Amniotic epithelial cell (primary cell): ENCODE measurements at places on chromosomes 1 and 21.

DNA sequence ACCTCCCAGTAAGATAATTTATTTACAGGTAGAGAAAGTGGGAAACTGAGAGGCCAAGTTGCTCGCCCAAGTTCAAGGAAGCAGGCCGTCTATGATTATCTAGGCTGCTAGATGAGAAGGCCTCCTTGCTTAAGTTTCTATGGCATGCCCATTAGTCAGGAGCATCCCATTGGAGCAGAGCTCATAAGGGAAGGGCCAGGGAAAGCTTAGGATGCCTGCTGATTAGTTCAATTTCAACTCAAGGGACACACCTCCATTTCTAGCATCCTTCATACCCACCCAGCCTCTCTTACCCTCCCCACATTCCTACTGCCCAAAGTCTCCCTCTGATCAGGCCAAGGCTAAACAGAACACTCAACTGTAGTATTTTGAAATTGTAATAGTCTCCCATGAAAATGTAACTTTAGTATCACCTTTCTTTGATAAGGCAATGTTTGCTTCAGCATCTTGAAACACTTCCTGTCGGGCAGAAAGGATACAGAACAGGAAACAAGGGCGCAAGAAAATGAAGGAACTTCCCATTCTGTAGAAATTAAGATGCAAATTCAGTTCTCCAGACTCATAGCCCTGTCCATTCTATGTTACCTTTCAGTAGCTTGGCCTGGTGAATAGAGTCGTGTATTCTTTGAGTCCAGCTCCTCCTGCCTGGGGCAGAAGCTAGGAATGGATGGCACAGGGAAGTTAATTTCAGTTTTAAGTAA is 46.3 kb upstream of the TARBP1 start:
- DNase-seq, result no peak

DNA sequence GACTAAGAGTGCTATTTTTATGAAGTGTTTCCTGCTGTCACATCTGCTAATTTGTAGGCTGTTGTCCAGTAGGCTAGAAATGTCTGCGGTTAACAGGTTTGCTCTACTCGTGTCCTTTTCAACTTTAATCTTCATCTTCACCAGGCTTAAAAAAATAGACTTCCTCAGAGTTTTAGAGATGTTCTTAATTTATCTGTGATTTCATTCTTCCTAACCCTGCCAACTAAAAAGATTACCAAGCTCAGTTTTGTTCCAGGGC is 66.8 kb downstream of the SASS6 start:
- DNase-seq, result no peak

DNA sequence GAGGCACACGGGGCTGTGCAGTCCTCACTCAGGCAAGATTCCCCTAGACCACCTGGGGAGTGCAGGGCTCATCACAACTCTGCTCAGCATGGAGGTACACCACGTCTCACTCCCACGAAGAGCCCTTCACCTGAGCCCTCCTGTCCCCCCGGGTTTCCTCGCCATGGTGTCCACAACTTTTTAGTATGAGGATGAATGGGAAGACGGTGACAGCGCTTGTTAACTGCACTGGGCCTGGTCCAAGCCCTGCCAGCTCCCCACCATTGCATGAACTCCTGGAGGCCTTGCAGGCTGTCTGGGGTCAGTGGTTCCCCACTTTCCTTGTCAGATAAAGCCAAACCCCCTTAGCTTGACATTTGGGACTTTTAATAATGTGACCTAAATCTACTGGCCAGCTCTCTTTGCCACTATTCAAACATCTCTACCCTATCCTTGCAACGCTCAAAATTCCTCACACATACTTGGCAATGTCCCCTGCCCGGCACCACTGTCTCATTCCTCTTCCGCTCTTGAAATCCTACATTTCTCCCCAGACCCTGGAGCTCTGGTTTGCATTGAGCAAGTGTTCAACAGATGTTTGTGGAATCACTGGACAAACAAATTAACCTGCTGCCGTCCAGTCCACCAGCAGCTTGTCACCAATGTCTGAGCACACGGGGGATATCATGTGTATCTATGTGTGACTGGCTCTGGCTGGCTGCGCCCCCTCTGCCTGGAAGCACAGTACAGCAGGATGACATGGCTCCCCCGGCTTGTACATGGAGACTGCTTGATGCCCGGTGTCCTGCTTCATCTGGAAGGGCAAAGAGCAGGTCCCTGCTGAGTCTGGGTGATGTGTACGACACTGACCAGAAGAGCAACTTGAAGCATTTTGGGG is 11.2 kb downstream of the TMEM9 start:
- no peak for DNase-seq

DNA sequence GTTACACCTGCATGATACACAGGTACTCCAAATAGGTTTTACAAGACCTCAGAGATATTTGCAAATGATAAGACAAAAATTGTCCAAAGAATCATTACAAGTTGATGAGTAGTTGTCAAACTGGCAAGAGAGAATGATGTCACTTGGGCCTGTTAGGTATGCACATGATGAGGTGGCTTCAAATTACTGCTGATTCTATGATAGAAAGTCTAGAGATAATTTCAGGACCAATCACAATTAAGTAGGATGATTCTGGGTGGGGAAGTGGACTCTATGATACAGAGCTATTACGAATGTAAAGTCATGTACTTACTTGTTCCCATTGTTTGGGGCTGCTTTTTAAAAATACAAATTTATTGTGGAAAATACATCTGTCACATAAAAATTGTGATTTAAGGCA is 5.2 kb upstream of the SPRR1B start:
- DNase-seq, result no peak

GRCh38 chr1:86823821-86824500 is 90.0 kb downstream of the SELENOF start:
- DNase-seq, result no peak

DNA sequence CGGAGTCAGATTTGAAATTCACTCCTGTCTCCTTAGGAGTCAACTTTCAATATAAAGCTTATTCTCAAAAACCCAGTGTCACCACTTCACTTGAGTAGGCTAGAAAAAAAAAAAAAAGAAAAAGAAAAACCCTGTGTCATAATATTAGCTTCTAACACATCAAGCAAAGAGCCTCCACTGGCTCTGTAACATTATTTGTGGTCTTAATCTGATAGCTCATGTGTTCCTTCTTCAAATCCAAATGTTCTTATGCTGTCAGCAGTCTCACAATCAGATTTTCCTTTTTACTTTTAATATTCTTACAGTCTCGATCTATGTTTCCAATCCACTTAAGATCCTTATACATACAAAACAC is 26.1 kb upstream of the PSMG1 start:
- no peak for DNase-seq

GRCh38 chr1:202685641-202686040 is 24.6 kb downstream of the SYT2 start:
- DNase-seq, result no peak

GRCh38 chr1:151661751-151662150 is 49.9 kb downstream of the SNX27 start:
- no peak for DNase-seq

DNA sequence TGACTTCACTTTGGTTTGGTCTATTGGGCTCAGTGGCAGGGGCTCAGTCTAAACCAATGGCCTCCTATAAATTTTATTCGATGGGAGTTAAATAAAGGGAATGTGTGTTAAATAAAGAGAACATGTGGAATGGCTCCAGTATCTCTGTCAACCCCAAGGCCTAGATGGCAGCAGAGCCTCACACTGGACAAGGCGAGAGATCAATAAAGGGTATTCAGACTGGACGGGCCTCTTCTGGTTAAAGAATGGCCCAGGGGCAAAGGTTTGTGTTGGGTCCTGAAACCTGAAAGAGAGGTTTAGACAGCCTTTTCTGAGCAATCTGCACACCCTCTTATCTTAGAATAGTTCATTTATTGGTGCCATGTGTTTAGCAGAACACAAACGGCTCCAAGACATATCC is 34.7 kb downstream of the SH3BP5L start:
- no peak for DNase-seq

DNA sequence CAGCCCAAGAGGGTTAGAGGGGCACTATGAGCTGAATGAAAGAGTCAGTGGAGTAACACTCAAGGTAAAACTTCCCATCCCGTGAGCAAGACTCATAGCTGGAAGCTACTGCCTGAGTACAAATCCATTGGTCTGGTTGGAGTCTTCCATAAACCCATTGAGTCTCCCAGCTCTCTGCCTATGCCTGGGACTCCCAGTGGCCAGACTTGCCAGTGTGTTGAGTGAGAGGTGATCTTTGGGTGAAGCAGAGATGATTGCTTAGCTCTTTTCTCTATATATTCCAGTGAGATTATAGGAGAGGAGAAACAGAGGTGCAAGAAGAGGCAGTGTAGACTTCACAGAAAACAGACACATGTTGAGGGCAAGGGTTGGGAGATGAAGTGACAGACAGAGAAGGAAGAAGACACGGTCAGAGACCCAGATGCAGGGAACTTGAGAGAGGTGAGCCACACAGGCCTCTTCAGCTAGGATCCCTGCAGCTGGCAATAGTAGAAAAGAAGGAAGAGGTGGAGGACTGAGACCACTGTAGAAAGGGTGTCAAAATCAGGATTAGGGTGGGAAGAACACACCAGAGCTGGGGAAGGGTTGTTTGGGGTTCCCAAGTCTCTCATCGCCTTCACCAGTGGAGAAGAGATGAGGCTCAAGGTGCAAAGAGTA is 3.7 kb downstream of the FOXD2 start:
- no peak for DNase-seq

DNA sequence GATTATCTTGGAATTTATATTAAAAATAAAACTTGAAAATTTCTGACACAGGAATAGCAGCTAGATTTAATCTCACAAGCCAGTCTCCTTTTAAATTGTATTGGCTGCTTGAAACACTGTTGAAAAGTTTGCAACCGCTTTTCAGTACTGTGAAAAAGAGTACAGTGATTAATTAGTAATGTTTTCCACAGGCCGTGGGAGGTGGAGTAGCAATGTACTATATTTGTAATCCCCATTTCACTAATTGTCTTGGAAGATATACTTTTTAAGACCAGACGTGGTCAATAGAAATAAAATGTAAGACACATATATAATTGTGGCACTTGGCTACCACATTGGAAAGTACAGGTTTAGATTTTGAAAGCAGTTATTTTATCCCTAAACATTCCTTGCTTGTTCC is 40.8 kb upstream of the MYOCOS start:
- peak; percentile 19 for DNase-seq
